ENCODE measurements at places on chromosomes 3 and 15.
A peak's percentile ranks its signal among the peaks of the same experiment; 100 is the strongest.

DNA sequence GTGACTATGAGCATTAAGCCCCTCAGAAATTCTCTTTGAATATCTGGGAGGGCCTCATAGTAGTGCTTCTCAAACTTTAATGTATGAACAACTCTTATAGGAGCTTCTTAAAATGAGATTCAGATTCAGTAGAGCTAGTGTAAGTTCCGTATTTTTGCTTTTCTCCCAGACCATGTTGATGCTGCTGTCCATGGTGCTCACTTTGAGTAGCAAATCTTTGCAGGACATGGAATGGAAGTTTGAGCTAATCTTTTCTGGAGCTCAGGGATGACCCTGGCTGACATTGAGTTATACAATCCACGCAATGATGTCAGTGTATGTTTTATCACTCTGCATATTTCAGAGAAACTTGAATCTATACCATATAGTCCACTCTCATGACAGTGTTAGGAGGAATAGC, 134.2 kb downstream of the OTOL1 start:
- peak; percentile 29 for DNase-seq

DNA sequence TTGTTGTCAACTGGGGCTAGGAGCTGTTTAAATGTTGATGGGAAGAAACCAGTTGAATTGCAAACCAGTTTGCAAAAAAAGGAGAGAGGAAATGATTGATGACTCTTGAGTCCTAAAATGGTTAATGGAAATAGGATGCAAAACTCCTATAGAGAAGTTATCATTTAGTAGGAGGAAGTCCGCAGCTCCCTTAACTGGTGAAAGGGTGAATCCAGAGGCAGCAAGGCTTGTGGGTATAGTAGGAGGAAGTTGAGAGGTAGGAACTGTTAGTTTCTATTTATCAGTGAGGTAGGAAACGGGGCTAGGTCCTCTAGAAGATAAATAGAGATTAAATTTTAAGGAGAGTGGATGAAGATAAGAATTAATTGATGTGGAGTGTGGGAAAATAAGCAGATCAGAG, 15.4 kb downstream of the IREB2 start:
- DNase-seq, result no peak

- DNase-seq, result no peak
Observed at GRCh38 chr3:31295150-31295765, 237.5 kb upstream of the STT3B start.

GRCh38 chr15:90189781-90190467, 11.2 kb upstream of the SEMA4B start:
- DNase-seq, result no peak

All from epithelial cell of esophagus (primary cell).